HT1080 (cell line): ENCODE measurements at places on chromosomes 12 and 14.

GRCh38 chr14:64639340-64639821 is 64.8 kb upstream of the PLEKHG3 start:
- no peak for DNase-seq

DNA sequence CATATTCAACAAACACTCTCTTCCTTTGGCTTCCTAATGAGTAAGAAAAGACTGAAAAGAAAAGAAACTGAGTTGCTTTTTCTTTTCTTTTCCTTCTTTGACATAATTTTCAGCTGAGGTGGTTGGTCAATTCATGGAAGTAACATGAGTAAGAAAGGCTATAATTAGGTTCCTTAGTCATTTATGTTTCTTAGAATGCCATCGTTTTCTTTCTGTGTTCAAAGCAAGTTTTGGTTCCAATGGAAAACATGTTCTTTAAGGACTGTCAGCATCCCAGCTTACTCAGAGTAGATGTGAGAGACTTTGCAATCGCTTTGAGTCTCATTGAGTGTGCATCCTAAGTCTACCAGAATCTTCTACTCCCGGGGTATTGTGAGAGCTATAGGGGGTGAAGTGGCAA is 882.4 kb downstream of the DIO2 start:
- peak; percentile 19 for DNase-seq

DNA sequence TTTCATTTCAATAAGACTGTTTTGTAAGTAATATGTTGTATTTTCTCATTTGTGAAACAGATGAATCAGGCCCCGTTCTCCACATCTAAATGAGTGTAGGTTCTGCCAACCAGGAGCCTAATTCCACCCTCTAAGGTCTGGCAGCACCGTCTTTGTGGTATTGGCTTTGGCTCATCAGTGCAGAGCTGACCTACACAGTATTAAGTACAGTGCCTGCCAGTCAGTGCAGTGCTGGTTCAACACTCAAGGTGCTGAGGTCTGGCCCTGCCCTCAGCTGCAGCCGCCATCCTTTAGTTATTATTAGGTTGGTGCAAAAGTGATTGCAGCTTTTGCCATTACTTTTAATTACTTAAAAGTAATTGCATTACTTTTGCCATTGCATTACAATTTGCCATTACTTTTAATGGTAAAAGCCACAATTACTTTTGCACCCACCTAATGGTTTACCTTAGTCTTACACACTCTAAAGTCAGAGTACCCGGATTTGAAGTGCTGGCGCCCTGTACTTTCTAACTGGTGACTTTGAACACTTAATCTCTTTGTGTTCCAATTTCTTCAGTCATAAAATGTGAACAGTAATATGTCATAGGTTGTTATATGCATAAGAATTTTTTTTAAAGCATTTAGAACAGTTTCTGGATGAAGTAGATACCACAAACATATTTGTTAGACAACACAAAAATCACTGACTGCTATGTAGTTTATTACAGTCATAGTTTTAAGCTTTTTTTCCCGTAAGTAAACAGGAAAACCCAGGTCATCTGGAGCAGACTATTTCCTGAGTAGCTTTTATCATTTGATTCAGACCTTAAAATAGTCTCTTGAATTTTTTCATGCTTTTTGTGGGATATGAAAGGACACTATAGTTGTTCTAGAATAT is 99.5 kb downstream of the SYNE2 start:
- DNase-seq, result no peak

DNA sequence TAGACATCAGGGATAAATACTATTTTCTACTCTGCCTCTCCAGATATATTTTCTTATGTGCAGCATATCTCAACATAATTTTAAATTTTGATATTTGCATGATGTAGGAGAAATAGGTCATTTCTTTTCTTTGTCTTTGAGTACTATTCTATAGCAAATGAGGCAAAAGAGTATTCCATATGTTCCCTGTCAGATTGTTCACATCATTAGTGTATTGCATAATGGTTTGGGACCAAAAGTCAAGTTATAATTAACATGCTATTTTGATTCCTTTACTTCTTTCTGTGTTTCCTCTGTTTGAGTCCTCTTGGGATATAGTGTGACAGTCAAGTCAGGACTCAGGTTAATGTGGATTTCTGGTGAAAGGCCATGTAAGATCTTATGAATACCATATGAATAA is 864.6 kb upstream of the FBXO33 start:
- no peak for DNase-seq

DNA sequence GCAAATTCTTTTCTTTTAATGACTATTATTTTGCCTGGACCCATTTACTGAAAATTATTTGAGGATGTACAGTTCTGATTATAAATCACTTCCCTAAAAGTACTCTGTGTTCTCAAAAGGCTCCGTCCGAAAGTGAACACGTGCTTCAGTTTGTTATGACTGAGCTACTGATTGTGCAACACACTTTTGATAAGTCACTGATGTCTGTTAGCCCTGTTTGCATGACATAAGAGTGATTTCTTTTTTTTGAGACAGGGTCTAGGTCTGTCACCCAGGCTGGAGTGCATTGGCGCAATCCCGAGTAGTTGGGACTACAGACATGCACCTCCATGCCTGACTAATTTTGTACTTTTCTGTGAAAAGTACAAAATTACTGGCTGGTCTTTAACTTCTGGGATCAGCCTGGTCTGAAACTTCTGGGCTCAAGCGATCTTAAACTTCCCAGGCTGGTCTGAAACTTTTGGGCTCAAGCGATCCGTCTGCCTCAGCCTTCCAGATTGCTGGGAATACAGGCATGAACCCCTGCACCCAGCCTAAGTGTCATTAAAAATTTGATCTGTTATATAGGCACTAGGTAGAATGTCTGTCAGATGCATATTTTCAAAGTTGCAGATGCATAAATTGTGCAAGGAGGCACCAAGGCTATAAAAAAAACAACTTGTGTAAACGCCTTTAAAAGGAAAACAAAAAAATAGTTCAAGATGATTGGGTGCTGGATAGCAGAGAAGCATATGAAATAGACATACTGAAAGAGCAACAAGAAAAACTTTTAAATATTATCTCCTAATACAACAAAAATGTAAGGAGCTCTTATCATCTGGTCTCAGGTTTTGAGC is 111.5 kb downstream of the SRGAP1 start:
- no peak for DNase-seq

DNA sequence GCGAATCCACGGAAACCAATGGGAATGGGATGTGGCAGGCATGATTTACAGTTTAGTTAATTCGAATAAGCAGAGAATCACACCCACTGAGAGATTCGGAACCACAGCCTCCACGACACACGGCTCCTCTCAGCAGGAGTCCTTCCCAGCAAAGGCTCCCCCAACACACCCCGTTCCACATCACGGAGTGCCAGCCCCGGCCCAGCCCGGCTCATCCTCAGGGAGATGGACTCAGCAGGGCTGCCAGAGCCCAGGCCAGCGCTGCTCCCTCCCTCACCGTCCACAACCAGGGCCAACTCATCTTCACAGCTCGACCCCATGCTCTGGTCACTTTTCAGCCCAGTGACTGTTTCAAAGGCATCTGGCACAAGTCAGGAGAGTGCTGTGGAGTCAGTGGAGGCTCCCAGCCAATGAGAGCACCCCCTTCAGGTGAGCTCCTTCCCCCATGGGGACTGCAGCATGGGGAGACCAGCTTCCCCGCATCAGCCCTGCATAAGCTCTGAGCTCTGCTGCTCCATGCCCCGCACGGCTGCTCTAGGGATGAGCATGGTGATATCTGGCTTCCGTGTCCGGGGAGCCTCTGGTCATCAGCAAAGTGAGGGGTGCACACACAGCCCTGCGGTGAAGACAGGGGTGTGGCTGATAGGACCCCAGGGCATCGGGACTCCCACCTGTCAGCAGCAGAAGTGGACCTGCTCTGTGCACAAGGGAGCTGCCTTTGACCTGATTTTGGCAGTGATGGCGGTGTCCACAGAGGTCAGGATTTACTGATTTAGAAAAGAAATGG is 238.8 kb upstream of the SFSWAP start:
- no peak for DNase-seq

- DNase-seq, result peak; percentile 67
Measured at GRCh38 chr12:57087010-57087690, 1.8 kb upstream of the NAB2 start.

DNA sequence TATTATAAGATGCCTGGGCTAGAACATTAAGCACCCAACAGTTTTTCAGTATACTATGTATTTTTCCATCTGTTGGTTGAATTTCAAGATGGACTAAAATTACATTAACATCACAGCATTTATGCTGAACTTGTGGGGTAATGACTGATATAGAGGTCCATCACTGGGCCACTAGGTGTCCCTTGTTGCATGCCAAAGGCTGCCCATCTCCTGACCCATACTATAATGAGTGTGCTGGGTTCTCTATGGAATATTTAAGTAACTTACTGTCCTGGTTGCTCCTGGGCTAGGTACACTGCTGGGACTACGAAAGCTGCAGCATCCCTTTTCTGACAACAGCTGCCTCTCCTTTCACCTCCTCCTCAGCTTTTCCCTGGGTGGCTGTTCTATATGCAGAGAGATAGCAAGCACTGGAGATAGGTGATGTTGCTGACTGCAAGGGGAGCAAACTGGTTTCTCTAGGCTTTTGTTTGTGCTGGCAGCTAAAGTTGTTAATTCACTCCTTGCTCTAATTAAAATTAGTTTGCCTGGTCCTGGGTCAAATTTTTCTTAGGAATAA is 138.6 kb upstream of the TRHDE start:
- peak; percentile 15 for DNase-seq

DNA sequence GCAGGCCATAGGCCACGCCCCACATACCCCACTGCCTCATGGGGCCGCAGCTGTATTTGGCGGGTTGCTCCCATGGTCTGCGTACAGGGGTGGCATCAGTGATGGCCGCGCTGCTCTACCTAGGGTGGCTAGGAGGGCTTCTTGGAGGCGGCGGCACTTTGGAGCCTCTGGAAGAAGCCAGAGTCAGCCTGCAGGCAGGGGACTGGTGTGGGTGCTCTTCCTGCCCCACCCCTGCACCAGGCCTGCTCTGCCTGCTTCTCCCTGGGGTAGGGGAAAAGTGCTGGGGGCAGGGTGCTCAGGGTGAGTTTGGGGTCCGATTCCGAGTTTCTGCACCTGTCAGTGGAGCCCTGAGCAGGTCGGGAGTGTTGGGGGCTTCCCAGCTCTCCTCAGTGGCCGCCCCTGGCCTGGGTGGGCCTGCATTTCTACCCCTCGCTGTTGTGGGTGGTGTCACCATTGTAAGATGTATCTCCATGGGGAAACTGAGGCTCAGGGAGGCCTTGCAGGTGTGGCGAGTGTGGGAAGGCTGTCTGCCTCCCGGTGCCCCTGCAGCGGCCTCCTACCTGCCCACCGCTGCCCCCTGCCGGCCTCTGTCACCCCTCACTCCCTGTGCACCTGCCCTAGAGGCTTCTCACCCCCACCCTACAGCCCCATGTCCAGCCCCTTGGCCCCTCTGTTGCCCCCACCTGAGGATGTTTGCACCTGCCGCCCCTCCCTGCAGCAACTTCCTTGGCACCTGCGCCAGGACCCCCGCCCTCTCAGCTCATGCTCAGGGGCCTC is 5.5 kb downstream of the CEP170B start:
- no peak for DNase-seq

- DNase-seq, result no peak
Measured at GRCh38 chr12:110785240-110785639, 42.5 kb upstream of the PPP1CC start.

DNA sequence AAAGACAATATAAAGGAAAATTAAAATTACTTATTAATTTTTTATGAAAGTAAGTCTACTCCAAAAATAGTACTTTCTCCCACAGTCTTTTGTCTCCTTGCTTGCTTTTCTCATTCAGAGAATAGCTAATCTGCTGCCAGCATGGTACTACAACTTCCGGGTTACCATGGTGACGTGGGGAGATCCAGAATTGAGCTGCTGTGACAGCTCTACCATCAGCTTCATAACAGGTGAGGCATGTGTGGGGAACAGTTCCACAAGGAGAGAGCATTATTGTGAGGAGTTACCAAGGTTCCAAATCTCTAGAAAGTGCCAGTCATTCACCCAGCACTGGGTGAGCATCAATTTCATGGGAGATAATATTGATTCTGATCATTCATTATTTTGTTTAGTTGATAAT is 197.8 kb downstream of the PTPRO start:
- no peak for DNase-seq

DNA sequence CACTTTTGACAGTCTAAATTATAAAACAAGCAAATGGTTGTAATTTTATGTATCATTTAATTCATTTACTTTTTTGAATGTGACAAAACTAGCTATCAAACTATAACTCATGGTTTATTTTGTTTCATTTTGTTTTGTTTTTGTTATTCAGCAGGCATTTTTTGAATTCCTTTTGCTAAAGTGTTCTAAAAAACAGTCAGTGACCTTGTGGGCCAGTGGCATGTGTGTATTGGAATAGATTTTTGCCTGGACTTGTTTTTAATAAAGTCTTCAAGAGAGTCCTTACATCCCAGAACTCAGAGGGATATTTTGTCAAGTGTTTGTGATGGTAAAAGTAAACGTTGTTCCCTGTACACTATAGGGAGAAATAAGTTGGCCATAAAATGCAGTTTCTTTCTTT is 369.7 kb upstream of the SYT1 start:
- no peak for DNase-seq

GRCh38 chr12:1117970-1118563 is 127.0 kb downstream of the ERC1 start:
- DNase-seq, result peak; percentile 48

DNA sequence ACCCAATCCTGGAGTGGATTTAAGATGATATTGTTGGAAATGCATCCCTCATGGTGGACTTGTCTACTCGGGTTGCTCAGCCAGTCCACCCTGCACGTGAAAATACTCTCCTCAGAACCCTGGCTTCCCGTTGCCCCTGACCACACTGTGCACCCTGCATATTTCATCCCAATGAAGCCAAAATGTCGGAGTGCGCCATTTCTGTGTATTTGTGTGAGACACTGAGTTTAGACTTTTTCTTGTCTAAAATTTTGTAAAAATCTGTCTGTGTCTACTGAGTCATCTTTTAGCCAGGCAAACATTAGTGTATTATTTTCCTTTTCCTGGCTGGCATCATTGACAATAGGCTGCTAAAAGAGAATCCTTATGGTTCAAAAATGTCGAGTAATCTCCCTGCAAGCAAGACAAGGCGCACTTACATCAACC is 485 bp upstream of the PNMA1 start:
- DNase-seq, result no peak

- DNase-seq, result no peak
Measured at GRCh38 chr12:116761499-116761898, 23.4 kb downstream of the RNFT2 start.

DNA sequence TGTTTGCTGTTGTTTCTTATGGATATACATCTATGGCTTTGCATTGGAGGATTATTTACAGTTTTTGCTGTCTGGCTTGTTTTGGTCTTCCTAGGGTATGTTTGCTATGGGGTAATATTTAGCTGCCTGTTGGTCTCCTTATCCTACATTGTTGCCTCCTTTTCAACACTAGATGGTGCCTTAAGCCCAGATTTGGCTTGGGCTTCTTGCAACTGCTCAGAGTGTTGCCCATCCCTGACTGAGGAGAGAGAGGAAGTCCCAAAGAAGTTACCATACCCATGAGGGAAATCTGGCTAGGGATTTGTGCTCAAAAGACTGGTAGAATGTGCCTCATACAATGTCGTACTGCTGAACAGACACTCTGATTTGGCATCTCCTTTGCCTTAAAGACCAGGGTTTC is 94.6 kb upstream of the MUCL1 start:
- peak; percentile 43 for DNase-seq

- no peak for DNase-seq
Measured at GRCh38 chr12:132506328-132507160, 16.6 kb downstream of the FBRSL1 start.

- DNase-seq, result no peak
Measured at GRCh38 chr14:57660208-57660607, 166.6 kb upstream of the CCDC198 start.

GRCh38 chr12:69837191-69837590 is 12.2 kb downstream of the MYRFL start:
- DNase-seq, result peak; percentile 39
